ENCODE measurements at places on chromosomes 2 and 18.

GRCh38 chr18:5370332-5370731, 74.8 kb upstream of the ZBTB14 start:
- no peak for DNase-seq

GRCh38 chr2:152718909-152719645, 657 bp downstream of the ARL6IP6 start:
- DNase-seq = peak; percentile 50

DNA sequence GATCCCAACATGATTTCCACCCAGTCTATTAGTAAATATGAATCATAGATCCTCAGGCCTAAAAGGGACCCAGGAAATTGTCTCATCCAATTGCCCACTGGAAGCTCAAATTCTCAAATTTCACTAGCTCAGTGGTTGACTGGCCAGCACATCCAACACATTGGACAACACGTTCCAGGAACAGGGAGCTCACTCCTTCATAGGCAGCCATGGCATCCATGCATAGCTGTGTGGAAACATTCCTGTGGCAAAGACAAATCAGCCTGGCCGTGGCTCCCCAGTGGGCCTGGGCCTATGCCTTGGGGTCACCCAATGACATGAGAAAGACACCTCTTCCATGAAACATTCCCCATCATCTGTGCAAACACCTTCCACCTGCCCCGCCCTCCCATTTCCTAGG, 261.1 kb downstream of the ANAPC1 start:
- peak; percentile 67 for DNase-seq

DNA sequence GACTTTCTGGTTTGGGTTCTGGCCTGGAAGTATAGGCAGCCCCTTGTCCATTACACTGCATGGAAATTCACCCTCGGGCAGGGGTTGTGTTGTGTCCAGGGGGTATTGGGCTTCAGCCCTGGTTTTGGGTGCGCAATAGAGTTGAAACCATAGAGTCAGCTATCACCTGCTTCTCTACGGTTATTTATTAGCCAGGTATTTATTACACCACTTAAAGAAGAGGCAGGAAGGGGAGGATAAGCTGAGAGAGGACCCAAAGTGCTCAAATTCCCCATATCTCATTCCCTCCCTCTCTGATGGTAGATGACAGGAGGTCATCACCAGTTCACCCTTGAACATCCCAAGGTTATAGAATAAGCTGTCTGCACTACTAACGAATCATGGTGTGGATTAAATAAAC, 133.4 kb downstream of the HRH4 start:
- DNase-seq = no peak

DNA sequence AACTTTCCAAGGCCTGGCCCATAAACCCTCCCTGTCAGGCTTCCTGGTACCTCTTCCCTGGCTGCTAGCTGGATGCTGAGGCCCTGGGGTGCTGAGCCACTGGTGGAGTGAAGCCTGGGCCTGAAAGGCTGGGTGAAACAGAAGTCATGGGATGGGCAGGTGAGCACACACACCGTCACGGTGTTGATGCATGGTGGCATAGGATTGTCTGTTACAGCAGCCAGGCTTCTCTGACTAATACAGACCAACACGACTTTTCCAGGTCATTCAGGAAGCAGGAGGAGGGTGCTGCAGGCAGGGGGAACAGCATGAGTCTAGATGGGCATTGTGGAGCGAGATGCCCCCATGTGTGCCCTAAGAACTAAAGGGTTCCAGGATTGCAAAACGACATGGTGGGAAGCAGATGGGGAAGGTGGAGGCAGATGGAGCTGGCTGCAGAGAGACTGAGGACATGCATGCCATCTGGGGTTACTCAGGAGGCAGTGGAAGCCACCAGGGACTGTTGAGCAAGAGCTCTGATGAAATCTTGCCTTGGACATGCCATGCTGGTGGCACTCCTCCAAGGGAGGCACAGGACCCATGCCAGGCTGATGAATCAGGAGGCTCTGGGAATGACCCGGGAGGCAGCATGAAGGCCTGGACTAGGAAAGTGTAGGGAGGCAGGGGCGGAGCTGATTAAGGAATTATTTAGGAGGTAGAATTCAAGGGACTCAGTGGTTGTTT, 480.9 kb downstream of the TSN start:
- DNase-seq = peak; percentile 75

DNA sequence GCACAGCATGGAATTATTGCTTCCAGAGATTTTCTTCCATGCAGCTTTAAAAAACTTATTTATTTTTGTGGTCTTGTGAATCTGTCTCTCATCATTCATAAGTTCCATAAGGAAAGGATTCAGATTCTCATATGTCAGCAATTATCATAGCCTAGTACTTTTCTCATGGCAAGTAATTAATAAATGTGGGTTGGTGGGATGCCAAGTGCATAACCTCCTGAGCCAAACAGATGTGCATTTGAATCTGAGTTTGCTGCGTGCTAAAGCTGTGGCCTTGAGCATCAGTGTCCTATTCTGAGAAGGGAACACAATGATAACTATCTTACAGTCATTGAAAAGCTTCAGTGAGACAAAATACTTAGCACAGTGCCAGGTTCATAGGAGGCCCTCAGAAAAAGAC, 331.9 kb downstream of the PDE11A start:
- DNase-seq = peak; percentile 9

GRCh38 chr2:231707625-231707926, 749 bp upstream of the PTMA start:
- DNase-seq = no peak

GRCh38 chr18:3209859-3210569, 9.8 kb downstream of the MYOM1 start:
- no peak for DNase-seq

DNA sequence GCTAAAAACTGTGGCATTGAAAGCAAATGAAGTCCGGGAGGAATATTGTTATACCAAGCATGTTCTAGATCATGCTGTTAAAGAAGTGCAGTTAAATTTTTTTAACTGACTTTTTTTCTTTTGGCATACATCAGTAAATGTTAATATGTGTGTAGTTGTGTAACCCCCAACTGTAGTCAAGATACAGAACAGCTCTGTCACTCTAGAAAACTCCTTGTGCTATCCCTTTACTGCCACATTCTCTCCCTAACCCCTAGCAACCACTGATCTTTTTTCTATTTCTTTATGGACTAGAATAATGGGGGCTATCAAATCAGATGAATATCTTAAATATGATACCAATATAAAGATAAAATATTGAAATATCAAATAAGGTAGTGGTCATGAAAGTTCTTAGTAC, 46.4 kb downstream of the LCLAT1 start:
- DNase-seq = no peak

DNA sequence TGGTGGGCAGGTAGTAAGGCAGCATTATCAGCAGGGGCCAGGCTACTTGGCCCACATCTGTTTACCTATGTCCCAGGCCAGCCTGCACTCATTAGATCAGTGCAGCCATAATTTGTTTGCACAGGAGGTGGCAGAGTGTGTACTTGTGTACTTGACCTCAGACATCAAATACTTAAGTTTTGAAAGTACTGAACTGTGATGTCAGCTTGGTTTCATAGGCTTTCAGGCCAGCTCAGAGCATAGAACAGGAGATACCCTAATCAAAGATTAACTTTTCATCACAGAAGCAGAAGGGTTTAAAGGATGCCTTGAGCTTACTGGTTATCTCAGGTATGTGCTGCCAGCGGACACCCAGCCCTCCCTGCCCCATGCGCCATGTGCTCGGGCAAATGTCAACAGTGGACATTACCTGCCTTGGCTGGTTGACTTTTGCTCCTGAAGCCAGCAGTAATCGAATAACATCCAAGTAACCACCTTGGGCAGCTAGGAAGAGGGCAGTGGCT, 33.2 kb downstream of the ANKRD29 start:
- DNase-seq = no peak

GRCh38 chr2:219073413-219074129, 12.8 kb upstream of the IHH start:
- DNase-seq = peak; percentile 64

DNA sequence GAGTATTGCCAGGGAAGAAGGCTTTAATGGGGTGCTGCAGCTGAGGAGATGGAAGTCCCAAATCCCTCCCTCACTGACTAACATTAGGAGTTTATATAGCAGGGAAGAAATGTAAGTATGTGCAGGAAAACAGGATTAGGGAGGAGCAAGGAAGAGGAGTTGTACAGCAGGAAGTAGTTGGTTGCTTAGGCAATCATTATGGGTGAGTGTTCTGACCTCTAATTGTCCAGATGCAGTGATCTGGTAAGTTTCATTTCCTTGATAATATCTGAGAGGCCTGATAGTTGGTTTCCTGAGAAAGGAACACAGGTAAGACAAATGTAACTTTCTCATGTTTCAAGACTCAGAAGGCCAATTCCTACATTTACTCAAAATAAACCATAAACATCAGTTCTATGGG, 331.9 kb upstream of the GULP1 start:
- peak; percentile 35 for DNase-seq

GRCh38 chr2:148167241-148167766, 146.4 kb downstream of the MBD5 start:
- no peak for DNase-seq

GRCh38 chr18:7953095-7953958, 386.2 kb downstream of the PTPRM start:
- DNase-seq = no peak

GRCh38 chr2:21333684-21334083, 209.9 kb downstream of the TDRD15 start:
- no peak for DNase-seq

DNA sequence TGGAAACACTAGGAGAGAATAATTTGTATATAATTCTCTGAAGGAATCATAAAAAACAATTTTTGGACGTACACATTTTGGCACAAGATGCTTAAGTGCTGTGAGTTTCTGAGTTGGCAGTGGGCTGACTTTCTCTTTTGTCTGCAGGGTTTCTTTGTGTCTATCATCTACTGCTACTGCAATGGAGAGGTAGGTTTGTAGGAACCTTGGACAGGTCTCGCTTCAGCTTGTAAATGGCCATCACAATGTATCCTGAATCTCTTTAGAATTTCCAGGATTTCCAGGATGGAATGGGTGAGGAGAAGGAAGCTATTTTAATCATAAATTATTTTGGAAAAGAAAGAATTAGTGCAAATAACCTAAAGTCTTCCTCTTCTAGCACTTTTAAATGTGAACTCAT, 83.9 kb downstream of the PTH2R start:
- DNase-seq = no peak

DNA sequence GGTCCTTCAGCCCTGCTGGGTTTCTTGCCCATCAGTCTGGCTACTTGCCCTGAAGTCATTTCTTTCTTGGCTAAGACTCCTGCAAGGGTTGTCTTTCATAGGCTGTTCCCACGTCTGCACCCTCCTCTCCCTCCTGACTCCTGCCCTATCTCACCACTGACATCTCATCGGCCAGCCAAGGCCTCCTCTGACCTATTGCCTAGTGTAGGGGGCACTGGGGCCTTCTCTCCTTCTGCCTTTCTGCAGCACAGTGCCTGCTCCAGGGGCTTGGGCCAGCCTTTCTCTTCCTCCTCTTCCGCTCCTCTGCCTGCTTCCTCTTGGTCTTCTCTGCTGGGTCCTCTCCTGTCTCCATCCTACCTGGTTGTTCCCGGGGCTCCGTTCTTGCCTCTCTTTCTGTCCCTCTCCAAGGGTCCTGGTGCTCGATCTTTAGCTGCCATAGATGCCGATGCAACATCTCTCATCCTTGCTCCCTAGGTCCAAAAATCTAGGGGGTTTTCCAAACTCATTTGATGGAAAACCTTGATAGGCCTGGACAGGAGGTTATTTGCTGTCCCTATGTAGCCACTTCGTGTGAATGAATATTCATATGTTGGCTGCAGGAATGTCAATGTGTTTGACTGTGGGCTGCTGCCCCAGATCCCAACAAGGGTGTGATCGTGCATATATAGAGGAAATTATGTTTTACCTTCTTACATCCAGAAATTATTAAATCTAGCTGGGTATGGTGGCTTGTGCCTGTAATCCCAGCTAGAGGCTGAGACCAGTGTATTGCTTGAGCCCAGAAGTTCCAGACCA, 9.7 kb upstream of the NT5DC4 start:
- DNase-seq = no peak

DNA sequence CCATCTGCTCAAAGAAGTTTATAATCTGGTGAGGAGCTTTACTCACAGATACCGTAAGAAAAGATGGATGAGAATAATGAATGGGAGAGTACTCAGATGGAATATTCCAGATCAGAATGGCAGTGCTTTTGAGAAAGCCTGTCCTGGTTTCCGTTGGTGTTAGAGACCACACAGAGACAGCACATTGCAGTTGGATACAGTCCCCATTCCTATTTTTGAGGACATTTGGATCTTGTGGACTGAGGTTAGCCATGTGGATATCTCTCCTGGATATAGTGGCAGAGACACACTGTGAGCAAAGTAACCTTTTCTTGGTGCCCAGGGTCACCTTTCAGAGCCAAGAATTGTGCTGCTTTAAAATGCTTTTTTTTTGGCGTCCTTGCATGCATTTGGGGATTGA, 63.7 kb downstream of the TANC1 start:
- no peak for DNase-seq

DNA sequence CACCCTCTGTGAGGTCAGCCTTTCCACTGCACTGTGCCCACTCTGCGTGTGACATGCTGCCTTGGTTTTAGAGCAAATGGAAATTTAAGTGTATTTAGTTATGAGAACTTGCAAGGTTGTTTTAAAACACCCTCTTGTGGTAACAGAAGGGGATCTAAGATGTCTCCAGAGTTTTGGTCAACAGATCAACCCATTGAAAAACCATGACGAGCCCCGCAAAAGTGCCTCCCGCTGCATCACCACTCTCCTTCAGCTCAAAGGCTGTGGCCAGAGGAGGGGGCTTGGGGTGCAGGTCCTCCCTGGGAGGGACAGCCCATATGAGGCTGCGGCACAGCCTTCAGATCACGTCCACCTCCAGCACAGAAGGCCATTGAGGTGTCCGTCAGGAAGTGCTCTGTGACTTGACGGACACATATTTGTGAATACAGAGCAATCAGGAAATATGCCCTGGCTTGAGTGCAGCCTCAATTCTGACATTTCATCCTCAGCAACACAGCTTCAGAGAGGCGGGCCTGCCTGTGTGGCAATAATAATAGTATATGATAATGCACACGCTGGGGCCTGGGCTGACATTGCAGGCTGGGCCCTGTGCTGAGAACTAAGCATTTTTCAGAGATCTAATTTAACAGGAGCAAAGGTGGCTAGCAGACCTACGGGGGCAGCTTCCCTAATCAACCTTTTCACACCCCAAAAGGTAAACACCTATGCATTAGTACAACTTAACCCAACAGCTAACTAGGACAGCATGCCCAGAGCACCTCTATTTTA, 213.9 kb downstream of the ANAPC1 start:
- no peak for DNase-seq

DNA sequence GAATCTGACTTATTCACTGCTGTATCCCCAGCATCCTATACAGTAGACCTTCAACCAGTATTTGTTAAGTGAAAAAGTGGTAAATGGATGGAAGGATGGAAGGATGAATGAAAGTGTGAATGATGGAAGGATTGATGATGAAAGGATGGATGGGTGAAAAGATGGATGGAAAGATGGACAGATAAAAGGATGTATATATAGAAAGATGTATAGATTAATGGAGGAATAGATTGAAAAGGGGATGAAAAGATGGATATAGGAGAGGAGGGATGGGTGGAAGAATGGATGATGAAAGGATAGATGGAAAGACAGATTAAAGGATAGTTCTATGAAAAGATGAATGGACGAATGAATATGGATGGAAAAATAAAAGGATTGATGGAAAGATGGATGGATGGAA, 50.0 kb downstream of the PSD4 start:
- DNase-seq = no peak

Measured in EH (cell line).